ENCODE measurements at places on chromosomes 5 and 9.
A peak's percentile ranks its signal among the peaks of the same experiment; 100 is the strongest.

DNA sequence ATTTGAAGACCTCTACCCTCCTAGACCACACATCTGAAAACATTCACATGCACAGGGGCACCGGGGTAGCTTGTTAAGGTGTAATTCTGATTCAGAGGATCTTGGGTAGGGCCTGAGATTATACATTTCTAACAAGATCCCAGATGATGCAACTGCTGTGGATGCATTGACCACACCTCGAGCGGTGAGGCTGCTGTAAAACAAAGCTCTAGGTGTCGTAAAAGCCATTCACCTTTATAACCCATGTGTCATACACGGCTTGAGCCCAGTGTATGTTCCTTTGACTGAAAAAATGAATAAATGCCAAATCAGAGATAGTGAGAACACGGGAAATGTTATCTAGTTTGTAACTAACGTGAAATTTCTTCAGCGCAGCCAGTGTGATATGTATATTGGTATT, 1578.2 kb upstream of the WWC1 start:
- DNase-seq: no peak

GRCh38 chr5:137752905-137753690, 1.1 kb downstream of the HNRNPA0 start:
- no peak for DNase-seq

- DNase-seq: no peak
Measured at GRCh38 chr5:3027866-3028635, 276.6 kb upstream of the IRX2 start.

DNA sequence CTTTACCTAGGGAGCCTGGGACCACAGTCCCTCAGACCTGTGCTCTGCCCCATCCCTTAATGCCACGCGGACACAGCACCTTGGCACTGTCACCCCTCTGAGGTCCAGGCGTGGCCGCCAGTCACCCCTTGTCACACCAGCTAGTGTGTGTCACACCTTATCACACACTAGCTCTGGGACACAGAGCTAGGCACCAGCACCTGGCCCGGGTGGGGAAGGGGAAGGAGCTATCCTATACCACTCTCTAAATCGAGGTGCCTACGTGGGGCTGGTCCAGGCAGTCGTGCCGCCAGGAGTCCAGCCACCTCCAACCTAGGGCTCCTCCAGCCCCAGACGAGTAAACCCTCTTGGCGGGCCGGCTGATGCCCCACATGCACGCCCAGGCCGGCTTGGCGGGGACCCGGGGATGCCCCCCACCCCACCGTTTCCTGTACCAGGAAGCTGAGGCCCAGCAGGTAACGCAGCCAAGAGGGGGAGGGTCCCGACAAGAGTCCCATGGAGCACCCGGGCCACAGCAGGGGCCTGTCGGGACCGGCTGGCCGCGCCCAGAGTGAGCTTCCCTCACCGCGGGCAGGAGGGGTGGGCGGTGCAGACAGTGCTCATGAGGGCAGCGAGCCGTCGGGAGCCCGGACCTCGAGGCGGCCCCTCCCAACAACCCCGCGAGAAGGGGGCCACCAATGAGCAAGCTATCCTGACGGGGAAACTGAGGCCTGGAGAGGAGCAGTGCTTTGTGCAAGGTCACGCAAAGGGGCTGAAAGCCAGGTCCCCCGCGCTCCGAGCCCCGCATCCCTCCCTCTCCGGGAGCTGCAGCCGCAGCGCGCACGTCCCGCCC, 550 bp downstream of the CORO2A start:
- no peak for DNase-seq

- DNase-seq: peak; percentile 88
Measured at GRCh38 chr5:123610665-123611405, 98.9 kb downstream of the CSNK1G3 start.

GRCh38 chr5:98041661-98042060, 731.8 kb upstream of the RGMB start:
- DNase-seq: peak; percentile 21

DNA sequence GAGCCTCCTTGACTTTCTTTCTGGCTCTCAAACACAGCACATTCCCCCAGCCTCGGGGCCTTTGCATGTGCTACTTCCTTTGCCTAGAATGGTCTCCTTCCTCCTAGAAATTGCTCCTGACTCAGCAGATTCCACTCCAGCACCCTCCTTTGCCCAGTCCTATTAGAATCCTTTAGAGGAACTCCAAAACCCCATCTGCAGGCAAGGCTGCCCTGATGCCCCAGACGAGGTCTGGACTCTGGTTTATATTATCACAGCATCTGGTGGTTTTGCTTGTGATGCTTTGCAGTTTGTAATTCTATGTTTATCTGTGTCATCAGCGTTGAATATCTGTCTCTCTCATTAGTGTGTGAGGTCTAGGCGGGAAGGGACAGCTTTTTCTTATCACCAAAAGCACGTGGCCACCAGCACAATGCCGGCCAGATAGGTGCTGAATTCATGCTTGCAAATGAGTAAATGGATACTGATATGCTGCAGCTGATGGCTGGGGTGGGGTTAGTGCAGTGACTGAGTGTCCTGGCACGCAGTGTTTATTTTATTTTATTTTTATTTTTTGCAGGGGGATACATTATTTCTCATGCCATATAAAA, 30.0 kb upstream of the ANKH start:
- DNase-seq: peak; percentile 45

DNA sequence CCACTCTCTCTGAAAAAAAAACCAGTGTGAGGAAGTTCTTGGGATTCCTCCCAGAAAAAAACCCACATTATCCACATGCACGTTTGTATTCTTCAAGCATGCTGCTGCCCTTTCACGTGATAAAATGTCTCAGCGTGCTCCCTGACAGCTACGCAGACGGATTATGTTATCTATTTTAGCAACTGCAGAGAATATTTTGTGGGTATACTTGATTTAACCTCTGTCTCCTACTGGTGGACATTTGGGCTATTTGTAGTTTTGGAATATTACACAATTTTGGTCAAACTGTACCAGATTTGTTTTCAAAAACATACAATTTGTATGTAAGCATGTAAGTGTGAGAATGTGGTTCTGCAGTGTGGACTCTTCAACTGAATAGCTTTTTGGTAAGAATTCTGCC, 10.7 kb downstream of the PRRC2B start:
- DNase-seq: peak; percentile 61

DNA sequence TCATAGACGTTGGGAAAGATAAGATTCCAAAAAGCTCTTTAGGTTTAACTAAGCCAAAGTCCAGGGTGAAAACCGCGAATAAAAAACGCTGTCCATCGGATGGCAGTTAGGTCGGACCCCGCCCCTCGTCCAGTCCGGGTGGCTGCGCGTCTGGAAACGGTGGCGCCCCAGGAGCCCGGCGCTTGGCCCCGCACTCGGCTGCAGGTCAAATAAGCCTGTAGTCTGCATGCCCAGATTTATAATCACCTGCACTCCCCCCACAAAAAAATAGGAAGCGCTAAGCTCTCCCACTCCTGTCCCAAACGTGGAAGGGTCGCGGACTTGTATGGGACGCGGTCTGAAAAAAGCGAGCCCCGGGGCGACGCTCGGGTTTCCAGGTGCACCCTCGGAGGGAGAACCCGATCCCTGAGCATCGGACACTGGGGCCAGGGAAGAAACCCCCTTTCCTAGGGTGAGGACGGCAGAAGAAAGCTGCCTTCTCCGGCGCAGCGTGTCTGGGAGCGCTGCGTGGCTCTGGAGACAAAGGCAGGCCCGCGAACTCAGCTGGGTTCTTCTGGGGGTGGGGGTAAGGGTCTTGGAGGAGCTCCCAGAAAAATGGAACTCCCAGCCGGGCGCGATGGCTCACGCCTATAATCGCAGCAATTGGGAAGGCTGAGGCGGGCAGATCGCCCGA, 923 bp upstream of the ZBTB5 start:
- DNase-seq: peak; percentile 82

DNA sequence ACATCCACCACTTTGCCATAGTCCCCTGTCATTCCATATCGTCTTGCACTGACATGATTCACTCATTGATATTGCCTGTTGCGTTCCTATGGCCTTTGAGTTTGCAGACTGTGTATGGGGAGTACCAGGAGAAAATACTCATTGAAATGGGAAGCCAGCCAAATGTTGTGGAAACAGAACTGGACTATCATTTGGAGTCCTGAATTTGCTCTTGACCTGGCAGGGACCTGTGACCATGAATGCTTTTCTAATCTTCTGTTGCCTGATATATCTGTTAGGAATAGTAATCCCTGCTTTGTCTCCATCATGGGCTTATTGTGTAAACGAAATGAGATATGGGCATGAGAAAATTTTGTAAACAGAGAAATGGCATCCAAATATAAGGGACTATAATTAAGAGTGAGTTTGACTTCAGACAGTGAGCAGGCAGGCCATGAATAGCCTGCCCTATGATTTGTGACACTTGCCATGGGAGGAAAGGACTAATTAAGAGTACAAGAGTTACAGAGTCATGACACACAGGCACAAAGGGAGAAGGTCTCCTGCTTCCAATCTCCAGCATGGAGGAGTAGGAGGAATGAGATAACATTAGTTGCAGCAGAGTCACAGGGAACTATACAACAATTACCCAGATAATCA, 572.9 kb upstream of the SGCD start:
- no peak for DNase-seq

DNA sequence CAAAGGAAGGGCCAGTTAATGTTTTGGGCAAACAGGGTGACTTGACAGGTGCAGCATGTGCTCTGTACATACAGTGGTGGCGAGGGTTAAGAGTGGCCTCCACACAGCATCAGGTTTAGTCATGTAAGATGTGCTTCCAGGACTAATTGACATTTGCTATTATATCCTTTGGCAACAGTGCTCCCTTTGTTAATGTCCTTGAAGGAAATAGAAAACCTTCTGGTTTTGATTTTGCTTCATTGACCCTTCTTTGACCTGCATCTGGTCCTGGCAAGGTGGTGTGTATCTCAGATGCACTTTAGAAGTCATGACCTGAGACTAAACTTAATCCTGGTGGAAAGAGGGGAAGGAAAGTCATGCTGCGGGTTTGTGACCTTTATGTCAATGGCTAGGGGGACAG, 440.0 kb downstream of the ENC1 start:
- DNase-seq: no peak

DNA sequence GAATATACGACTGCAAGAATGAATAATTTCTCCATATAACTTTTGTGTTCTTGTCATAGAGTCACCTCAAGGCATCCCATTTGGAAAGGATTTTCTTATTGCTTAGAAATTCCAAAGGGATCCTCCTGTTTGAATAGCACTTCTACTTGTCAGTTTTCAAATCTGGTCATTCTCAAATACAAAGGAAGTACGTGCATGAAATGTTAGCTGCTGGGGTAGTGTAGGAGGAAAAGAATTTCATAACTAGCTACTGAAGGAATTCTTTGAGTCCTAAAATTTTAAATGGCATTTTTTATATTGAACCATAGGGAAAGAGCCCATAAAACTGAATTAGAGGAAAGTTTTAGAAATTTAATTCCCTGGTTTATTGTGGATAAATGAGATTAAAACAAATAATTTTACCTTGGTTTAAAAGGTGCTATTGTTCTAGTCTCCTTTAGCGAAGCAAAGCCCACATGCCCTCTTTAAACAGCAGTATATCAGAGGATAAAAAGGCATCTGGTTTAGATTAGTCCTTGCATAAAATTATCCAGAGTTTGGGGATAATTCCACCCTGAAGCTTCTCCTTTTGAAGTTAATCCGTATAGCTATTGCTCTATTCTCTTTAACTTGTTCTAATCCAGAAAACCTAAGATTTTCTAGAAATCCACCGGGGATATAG, 2.0 kb upstream of the MPDZ start:
- DNase-seq: peak; percentile 81

- DNase-seq: no peak
Measured at GRCh38 chr5:68465133-68465532, 249.6 kb downstream of the PIK3R1 start.

All from fibroblast of pulmonary artery (primary cell).